ENCODE measurements at places on chromosomes 1 and 21. TPM values are rescaled to one million over a fixed set of nuclear protein-coding genes. Genes with fewer than 3 reads are reported as not detected.

DNA sequence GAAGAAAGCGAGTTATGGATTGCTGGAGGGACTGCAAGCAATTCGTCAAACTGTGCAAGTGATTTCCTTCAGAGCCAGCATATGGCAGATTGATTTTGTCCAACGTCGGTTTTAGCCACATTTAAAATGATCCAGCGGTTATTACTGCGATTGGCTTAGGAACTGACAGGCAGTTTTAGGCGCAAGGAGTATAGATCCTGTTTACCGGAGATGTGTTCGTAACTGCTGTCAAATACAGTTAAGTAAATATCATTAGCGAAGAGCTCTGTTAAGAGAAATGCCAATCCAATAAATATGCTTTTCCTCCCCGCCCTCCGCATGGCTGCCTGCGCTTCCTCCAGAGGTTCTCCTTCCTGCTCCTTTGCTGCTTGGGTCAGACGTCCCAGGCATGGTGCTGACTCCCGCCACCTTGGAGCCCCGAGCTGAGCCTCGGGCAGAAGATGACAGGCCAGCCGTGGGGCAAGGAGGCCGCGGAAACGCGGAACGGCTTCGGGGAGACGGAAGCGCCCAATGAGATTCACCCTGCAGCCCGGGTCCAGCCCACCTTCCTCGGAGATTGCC, 9.4 kb upstream of the BARHL2 start:
- DNase-seq: no peak

- no peak for DNase-seq
Observed at GRCh38 chr1:170804419-170804818, 130.9 kb upstream of the MROH9 start.

DNA sequence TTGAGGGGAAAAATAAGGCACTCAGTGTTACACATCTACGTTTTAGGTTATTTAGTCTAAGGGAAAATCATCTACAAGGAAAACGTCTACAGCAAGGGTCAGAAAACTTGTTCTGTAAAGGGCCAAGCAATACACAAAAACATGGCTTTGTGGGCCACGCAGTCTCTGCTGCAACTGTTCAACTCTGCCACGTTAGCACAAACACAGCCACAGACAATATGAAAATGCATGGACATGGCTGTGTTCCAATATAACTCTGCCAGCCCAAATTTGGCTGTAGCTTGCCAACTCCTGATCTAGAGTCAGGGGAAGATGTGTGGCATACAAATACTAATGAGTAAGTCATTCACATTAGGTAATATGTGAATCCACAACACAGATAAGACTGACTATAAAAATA, 40.7 kb downstream of the COA6 start:
- no peak for DNase-seq

Gene ARHGEF10L
- polyA plus RNA-seq: 35.2 TPM

Gene AMPD1
- 0.06 TPM for polyA plus RNA-seq
